ENCODE measurements at places on chromosomes 12 and 14. TPM values are rescaled to one million over a fixed set of nuclear protein-coding genes. Genes with fewer than 3 reads are reported as not detected.

The DIO2 gene
- total RNA-seq: 27.3 TPM

- no peak for DNase-seq
Measured at GRCh38 chr12:126684703-126685102, 1582.3 kb upstream of the TMEM132C start.

DNA sequence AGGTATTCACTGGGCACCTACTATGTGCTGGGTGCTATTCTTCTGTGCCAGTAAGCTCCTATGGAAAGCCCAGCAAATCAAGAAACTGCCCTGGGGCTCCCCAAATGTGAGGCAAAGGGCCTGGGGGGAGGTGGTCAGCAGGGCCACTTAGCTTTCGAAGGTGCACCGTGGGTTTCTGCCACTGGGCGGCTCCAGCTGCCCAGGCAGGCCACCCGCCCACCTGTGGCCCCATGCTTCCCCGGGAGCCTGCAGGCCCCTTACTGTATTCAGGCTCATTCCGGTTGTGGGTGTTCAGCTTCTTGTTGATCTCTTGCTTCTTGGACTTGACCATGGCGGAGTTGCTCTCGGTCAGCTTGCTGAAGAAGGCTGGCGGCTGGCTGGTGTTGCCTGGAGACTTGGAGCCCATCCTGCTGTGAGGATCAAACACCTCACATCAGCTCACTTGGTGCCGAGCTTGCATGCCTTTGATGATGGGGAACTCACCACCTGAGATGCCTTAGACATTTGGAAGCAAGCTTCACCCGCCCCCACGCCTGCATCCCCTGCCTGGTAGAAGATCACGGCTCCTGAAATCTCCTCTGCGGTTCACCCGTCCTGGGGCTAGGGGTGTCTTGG is 37.3 kb downstream of the RFLNA start:
- no peak for DNase-seq

DNA sequence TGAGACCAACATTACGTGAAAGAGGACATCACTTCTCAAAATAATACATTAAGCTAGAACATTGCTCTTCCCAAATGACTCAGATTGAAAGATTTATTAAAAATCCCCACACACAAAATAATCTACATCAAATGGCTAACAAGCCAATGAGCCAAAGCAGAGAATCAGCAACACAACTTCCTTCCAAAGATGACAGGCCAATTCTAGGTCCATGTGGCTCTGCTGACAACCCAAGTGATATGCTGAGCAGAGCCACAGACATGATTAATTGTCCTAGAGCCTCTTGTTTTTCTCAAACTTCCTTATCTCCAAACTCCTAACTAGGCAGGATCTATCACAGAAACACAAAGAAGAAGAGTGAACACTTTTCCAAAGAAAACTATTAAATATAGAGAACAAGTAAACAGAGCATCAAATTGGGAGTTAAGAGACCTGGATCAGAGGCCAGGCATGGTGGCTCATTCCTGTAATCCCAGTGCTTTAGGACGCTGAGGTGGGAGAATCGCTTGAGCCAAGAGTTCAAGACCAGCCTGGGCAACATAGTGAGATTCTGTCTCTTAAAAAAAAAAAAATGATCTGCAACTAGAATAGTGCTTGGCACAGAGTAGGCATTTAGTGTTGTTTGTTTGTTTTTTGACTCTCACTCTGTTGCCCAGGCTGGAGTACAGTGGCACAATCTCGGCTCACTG is 38.5 kb downstream of the SENP1 start:
- DNase-seq: peak; percentile 83

DNA sequence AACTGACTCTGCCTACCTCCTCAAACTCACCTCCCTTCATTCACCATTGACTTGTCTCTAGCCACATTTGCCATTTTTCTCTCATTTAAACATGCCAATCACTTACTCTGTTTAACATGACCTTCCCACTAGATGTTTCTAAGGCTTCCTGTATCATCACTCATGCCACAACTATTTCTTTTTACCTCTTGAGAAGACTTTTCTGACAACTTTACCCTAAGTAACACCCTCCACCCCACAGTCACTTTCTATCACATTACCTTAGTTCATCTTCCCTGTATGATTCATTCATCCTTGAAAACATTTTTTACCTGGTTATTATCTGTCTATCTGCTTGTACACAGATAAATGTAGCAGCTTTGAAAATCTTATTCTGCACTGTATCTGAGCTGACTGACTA is 19.4 kb downstream of the PLCZ1 start:
- no peak for DNase-seq

DNA sequence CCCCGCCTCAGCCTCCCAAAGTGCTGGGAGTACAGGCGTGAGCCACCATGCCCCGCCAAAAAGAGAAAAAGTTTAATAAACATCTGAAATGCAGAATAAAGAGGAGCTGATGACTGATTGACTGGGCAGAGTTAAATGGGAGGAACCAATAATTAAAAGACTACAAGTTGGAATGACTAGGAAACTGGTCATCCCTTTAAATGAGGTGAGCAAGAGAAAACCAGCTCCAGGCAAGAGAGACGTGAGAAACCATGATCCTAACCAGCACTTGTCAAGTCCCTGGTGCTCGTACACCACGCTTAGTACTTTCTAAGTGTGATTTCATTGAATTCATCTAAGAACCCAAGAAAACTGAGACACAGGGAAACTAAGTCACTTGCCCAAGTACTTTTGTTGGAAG is 47.9 kb downstream of the MAP1LC3B2 start:
- no peak for DNase-seq

- DNase-seq: peak; percentile 36
Measured at GRCh38 chr12:48817873-48818830, at the start of gene CACNB3. Gene CACNB3 (plus strand): TSS chr12:48818496. CDS start chr12:48818930, 434 bp downstream.

The ZBTB42 gene
- 6.7 TPM for total RNA-seq

GRCh38 chr12:54654926-54655325 is 6.8 kb upstream of the DCD start:
- no peak for DNase-seq

The RDH16 gene
- total RNA-seq: 0.05 TPM

- DNase-seq: no peak
Measured at GRCh38 chr12:129641926-129642325, 261.9 kb downstream of the TMEM132D start.

DNA sequence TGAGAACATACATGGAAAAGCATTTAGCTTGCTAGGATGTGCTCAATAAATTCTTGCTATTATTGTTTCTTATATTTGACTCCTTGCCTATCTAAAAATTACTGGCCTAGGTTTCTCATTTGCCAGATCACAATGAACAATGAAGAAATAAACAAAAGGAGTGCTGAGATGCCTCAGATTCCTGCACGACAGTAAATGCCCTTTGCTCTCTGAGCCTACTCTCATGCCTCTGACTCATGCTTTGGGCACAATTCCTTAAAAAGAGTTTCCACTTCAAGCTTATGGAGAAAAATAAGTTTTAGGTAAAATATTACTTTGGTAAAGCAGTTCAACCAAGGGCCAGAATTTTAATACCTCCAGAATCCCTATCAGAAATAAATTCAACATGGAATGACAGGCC is 30.9 kb downstream of the GRIN2B start:
- DNase-seq: no peak

The KRT73 gene
- total RNA-seq: not detected

The SSTR1 gene
- not detected for total RNA-seq

The TMCC3 gene
- total RNA-seq: 1.9 TPM

The LBHD2 gene
- total RNA-seq: 0.82 TPM
